ENCODE measurements at places on chromosomes 13 and 19.

GRCh38 chr13:96525715-96526114, 435.8 kb downstream of the HS6ST3 start:
- DNase-seq = no peak

DNA sequence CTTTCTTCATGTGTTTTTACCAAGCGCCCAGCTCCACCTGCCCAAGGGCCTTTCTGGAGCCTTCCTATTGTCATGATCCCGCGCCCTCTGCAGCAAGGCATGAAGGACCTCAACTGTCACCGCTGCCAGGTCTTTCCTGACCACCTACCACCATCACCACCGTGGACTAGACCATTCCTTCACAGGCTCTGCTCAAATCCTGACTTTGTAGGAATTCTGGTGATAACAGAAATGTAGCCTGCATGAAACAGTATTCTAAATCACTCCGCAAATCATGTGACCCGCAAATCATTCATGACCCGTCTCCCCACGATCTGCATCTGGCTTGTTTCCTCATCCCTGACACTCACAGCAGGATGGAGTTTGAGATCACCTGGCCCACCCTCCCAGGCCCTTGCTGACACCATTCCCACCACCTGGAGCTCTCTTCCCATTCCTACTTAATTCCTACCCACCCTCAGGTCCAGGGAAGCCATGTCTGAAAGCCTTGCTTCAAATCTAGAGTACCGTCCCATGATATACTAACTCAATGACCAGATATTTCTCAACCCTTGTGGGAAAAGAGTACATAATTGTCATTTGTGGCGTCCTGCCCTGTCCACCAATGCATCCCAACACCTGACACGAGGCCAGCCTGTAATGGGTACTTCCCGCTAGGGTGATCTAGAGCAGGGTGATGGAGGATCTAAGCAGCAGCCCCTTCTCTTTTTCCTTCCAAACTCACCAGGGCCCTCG, 1.3 kb downstream of the UBE2S start:
- no peak for DNase-seq

DNA sequence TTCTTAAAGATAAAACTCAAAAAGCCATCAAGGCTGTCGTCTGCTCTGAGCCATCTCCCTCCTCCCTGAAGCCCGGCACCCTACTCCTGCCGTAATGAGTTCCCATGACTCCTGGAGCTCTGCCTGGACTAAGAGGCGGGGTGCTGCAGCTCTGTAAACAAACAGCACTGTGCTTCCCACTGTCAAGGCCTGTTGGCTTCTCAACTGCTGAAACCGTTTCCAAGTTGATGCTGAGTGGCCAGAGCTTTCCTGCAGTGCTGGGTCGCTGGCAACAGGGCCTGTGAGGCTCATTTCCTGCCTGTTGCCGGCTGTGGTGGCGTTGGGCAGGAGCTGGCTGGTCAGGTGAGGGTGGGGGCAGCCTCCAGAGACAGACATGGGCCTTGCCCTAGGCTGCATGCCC, 26.7 kb upstream of the ISYNA1 start:
- peak; percentile 92 for DNase-seq

GRCh38 chr19:45069056-45069455, 7.2 kb downstream of the ZNF296 start:
- DNase-seq = peak; percentile 48

GRCh38 chr19:18023622-18024251, 15.8 kb downstream of the ARRDC2 start:
- DNase-seq = peak; percentile 72

DNA sequence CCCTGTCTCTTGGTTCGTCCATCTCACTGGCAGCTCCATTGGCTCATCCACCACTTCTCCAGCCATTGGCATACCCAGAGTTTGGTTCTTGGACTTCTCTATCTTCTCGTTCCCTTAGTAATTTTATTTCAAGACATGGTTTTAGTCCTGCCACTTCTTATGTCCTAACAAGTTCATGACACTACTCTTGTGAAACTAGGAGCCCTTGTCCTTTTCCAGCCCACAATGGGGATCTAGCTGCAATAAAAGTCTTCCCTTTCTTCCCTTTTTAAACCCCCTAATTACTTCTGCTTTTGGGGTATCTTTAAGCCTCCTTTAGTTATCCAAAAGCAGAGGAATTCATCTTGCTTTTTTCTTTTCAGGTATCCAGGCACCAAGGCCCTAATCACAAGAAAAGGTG, 2.9 kb upstream of the RCBTB2 start:
- no peak for DNase-seq
